ENCODE measurements at places on chromosomes 4 and X.

DNA sequence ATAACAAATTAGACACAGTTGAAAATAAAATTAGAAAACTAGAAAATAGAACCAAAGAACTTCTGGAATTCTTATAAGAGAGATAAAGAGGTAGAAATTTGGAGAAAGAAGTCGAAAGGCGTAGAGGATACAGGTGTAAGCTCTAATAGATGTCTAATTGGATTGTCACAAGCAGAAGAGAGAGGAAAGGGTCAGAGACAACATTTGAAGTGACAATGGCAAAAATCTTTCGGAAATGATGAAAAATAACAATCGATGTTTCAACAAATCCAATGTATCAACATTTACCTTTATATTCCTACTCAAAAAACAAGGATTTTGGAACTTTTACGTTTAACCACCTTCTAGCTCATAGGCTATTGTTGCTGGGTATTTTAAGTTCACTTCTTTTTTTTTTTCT is 3.8 kb downstream of the CXCL8 start:
- DNase-seq, result no peak

DNA sequence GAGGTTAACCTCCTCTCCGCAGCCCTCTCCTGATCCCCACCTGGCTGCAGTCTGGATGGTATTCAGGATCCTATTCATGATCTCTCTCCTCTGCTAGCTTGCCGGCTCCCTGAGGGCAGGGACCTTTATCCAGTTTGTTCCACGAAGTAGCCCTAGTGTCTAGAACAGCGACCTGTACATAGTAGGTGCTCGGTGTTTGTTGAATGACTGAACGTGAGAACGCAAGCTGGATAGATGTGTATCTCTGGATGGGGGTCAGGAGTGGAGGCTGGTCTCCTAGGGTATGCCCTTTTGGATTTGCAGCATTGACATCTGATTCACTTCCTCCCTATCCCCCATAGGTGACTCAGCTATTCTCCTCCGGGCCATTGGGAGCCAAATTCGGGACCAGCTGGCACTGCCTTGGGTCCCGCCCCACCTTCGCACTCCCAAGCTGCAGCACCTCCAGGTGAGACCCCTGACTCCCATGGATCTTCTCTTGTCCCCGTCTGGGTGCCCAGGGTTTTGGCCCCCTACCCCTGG is 7.3 kb downstream of the CCDC22 start:
- no peak for DNase-seq

- DNase-seq, result no peak
Measured at GRCh38 chrX:16250296-16250695, 83.0 kb downstream of the MAGEB17 start.

DNA sequence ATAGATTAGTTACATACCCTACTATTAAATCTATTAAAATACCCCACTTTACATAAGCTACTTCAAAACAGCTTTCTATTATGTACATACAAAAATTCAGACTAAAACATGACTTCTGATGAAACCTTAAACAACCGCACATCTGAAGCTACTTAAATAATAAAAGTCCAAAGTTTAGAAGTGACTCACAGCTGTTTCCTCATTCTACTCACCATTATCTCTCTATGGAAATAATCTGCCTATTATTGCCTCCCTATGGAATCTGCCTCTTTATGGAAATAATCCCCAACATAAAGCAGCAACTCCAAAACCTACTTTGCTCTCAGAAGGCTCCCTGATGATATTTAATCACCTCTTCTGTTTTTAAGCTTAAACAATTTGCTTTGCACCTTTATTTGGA is 15.7 kb upstream of the BANK1 start:
- DNase-seq, result no peak

DNA sequence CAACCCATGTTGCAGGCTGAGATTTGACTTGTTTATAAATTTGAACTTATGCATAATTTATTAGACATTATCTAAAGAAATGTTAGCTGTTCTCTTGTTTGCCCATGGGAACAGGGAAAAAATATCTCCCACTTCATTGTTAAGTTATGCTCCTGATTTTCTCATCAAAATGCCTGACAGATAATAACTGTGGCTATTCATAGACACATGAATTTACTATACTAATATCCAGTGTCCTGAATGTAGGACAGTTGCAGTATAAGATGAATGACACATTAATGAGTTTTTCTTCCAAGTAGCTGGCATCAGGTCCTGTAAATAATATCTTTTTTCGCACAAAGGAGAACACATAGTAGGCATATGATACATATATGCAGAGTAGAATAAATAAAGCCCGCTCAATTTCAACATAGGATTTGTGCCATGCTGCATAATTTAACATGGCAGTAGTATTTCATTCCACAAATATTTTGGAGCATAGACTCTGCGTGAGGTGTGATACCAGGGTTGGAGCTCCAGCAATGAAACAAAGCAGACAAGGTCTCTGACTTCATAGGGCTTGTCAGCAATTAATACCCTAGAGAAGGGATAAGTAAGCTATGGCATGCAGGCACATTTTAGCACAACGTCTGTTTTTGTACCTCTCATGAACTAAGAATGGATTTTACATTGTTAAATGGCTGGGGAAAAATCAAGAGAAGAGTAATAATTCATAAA is 40.4 kb upstream of the DDX53 start:
- no peak for DNase-seq

DNA sequence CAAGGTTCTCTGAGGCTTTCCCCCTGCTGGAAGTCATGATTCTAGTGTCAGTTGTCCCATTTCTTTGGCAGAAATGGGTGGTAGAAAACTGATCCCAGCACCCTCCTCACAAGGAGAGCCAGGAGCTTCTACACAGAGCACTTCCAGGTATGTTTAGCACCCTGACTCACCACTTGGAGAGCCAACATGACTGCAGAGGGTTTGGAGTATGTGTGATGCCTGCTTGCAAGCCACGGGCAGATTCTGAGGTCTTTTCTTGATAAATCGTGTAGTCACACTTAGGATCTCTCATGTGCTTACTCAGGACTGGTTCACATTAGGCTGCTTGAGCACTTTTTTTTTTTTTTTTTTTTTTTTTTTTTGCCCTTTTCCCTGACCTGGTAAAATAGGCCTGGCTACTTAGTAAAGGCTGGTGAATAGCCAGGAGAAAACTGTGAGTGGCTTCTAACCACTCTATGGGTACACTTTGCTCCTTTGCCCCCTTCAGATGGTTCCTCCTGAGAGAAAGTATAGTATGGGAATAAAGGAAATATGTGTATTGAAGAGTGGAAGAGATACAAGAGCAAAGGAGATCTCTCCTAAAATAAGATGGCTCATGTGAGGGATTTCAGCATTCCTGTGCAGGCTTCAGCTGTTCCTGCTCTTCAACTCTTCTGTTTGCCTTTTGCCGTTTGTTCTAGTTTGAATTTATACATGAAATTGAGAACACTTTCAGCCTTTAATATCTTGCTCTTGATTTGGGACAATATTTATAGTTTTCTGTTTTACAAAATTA is 103.6 kb downstream of the EMCN start:
- no peak for DNase-seq

DNA sequence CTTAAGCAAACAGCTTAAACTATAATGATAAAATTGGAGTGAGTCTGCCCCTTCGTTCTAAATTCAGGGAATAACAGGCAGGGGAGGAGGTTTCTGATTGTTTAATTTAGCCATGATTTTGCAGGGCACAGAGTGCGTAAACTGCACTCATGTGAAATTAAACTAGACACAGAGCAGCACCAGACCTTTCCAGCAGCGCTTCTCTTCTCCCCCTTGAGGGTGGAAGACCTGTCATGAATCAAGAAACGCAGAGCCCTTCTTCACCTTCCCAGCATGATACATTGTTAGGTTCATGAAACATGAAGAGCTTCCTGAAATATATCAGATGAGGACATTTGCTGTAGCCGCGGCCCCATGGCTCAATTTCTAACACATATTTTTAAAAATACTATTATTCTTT is 63.1 kb downstream of the FAM114A1 start:
- no peak for DNase-seq

GRCh38 chr4:128579154-128579853 is 230.2 kb upstream of the JADE1 start:
- DNase-seq, result no peak

DNA sequence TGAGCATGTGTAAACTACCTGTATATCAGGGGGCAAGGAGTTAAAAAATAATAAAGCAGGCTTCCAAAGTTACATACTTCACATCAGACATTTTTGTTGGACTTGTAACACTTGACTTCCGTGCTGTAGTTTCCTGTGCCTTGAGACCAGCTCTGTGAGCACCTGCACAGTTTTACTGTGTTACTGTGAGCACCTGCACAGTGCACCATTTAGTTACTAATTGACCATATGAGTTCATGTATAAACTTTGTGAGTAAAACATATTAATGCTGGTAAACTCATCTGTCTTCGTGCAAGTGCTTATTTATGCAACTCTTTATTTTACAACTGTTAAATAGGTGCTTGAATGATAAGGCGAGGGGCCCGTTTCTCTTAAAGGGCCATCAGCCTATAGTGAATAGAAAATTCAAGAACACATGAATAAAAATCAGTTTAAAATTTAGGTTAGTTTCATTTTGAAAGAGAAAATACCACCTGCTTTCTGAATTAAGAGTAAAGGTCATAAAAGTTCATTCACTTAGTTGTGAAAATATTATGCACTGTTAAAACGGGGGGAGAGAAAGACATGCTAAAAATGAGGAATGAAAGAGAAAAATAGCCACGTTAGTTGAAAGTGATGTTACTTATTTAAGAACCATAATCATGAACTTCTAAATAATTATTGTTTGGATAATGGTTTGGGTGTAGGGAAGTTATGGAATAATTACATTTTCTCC is 42.4 kb downstream of the USP9X start:
- no peak for DNase-seq

DNA sequence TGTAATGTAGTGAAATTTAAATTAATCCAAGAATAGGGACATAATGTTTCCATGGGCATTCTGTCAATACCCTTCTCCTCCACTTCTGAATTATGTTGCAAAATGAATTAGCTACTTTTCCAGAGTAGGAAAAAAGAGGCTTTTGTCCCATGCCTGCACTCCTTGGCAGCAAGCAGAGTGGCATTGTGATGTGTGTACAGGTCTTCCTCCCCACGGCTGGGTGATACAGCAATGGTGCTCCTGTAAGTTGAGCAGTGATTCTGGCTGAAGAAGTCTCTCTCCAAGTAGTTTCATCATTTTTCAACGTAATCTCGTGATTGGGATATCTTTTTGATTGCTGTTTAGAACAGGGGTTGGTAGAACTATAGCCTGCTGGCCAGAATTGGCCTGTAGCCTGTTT is 59.9 kb downstream of the KIT start:
- no peak for DNase-seq

DNA sequence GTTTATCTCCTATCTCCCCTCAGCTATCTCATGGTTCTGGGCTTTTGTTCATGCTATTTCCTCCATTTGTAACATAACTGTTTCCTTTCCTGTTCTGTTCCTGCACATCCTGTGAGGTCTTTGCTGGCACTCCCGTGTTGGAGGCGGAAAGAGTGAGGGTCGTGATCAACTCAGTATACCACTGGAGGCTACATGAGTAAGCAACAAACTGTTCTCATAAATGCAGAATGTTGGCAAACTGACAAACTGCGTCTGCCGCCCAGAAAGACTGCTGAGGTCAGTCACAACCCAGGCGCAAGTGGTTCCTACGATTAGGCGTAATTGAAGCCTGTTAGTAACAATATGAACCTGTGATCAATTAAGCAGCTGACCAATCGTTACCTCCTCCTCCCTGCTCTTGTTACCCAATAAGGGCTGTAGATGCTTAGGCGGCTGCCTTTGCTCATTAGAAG is 48.8 kb downstream of the C4orf33 start:
- DNase-seq, result no peak

DNA sequence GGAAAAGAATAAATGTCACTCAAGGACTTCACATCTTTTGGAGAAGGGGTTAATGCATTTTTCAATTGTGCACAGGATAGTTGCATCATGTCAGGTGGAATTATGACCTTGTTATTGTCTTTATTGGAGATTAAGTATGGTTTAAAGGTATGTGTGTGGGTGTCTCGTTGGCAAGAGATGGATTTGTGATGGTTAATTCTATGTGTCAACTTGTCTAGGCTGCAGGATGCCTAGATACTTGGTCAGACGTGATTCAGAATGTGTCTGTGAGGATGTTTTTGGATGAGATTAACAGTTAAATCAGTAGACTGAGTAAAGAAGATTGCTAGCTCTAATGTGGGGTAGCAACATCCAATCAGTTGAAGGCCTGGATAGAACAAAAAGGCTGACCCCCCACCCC is 42.2 kb upstream of the HSD17B10 start:
- no peak for DNase-seq

DNA sequence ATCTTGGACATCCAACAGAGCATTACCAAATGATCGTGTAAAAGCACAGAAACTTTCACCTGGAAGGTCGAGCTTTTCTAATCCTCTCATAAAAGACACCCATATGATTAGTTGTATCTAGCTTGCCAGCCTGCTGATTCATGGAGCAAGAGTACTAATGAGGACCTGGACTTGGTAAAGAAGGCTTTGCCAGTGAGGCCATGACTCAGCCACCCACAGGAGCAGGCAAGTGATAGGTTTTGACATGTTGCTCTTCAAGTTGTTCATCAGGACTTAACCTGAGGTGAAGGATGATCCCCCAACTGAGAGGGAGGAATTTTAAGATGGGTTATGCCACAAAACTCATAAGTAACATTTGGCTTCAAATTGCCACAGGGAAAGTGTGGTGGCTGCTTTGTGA is 24.7 kb upstream of the EPGN start:
- no peak for DNase-seq

DNA sequence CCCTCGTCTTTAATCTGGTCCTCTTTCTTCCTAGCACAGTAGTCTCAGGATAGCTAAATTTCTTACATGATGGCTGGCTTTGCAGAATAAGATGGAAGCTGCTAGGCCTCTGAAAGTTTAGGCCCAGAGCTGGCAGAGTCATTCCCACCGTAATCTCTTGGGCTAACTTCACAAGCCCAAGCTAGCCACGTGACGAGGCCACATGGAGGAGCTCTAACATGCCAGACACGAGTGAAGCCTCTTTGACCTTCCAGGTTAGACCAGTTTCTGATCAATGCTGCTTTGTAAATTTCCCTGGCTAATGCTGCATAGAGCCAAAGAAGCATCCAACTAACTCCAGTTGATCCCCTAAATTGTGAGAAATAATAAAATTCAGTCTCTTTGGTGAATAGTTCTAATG is 9.5 kb upstream of the CENPE start:
- DNase-seq, result no peak

DNA sequence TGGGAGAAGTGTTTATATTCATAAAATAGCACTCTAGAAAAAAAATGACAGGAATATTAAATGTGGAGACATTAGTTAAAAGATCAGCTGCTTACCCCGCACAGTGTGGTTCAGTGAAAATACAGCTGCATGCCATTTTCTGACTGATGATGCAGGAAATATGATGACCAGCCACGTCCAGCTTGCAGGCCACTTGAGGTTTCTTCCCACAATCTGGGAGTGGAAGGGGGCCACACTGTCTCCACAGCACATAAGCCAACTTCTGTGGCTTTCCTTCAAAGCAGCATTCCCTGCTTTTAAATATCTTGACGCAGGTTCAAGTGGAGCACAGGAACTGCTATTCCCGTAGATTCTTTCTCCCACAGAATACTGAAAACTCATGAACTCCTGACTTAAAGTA is 173.4 kb upstream of the GALNT7 start:
- no peak for DNase-seq

DNA sequence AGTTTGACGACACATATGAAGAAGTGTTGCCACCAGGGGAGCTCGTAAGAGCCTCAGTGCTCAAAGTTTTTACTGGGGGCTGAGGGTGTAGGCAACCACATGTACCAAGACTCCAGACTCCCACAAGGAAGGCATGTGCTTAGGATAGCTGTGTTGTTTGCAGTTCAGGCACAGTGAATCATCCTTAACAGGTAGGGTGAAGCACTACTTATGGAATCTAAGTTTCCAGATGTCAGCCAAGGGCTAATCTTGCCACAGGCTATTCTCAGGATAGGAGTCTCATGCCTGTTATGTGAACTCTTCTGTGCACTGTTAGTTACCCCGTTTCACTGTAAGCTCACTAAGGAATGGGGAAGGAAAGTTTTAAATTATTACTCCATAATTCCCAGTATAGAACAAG is 202.6 kb downstream of the TMA16 start:
- no peak for DNase-seq
